Dorsolateral prefrontal cortex (tissue), 122 donors: ENCODE measurements at places on chromosomes 4 and X. TPM values are rescaled to one million over a fixed set of nuclear protein-coding genes. Genes with fewer than 3 reads are reported as not detected.

The FGB gene
- not detected for total RNA-seq

DNA sequence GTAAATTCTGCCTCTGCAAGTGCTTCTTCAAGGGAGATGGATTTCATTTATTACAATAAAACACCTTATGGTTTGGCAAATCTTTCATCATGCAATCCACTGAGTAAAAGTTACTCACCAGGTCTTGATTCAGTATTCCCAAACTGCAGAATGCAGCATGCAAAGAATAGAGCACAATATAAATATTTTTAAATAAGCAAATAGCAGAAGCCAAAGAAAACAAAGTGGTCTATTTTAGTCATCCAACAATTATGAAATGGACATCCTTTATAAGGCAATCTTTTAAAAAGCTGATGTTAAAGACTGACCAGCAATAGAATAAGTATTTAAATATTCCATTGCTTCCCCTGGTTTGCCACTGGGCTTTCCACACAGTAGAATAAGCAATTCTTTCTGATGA, 59.5 kb downstream of the SLC39A8 start:
- no peak for DNase-seq

DNA sequence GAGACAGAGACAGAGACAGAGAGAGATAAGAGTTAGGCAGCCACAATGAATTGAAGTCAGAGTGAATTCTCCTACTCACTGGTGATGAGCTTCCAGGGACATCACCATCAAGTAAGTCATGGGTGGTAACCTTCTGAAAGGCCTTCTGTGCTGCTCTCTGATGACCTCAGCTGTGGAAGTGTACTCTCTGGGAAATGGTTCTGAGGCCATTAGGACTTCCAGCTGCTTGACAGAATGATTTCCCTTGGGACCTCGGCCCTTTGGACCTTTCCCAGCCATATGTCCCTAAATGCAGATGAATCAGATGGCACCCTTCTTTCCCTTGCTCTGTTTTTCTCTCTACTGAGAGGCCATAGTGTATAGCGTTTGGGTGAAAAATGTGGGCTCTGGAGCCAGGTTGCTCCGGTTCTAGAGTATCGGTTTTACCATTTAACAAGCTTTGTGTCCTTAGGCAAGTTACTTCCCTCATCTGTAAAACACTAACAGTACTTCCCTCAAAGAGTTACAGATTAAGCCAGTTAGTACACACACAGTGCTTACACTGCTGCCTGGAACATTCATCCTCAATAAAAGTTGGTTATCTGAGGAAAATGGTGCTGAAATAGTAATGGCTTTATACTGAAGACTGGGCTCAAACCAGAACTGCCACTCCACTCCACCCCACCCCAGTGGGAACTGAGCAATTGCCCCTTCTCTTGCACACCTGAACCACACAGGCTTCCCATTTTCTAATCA, 7.6 kb downstream of the SEPTIN11 start:
- DNase-seq, result no peak

The CLGN gene
- 5.3 TPM for total RNA-seq
